ENCODE measurements at places on chromosomes 12 and 14. TPM values are rescaled to one million over a fixed set of nuclear protein-coding genes. Genes with fewer than 3 reads are reported as not detected.

Gene PLEKHG7
- not detected for total RNA-seq

Gene HCAR3
- total RNA-seq: not detected

Gene RHOJ
- 76.3 TPM for total RNA-seq

Gene RIPK3
- total RNA-seq: 5.8 TPM

Gene KRT8
- total RNA-seq: 9.5 TPM

Gene DDN
- total RNA-seq: under 0.01 TPM

Gene TAS2R7
- not detected for total RNA-seq

Gene TAS2R14
- total RNA-seq: 2.0 TPM

All from dermis blood vessel endothelial cell (primary cell).